ENCODE measurements at places on chromosomes 16 and 17. TPM values are rescaled to one million over a fixed set of nuclear protein-coding genes. Genes with fewer than 3 reads are reported as not detected.
A peak's percentile ranks its signal among the peaks of the same experiment; 100 is the strongest.

- H3K4me3 ChIP-seq = no peak overlapping the region
- H3K27ac ChIP-seq = no peak overlapping the region
- no peaks in the 10 kb centered on the region for H3K27me3 ChIP-seq
- H3K36me3 ChIP-seq = peaks cover 18% of the 10 kb centered on the region
- DNase-seq = no peak
These were observed 15.0 kb downstream of the PAFAH1B1 start for GRCh38 chr17:2608350-2608913.

The TSPOAP1 gene
- 34.0 TPM for total RNA-seq

GRCh38 chr16:27781981-27782880, 232.3 kb downstream of the KATNIP start:
- H3K4me1 ChIP-seq = peaks cover 66% of the 10 kb centered on the region
- no peak overlapping the region for H3K27ac ChIP-seq
- H3K36me3 ChIP-seq = peaks cover 24% of the 10 kb centered on the region

The SLC47A1 gene
- total RNA-seq = 202 TPM

- no peak overlapping the region for H3K27ac ChIP-seq
- peaks cover 84% of the 10 kb centered on the region for H3K36me3 ChIP-seq
- no peak for DNase-seq
- H3K4me1 ChIP-seq = peaks cover 59% of the 10 kb centered on the region
These were observed 19.0 kb downstream of the CENPX start for GRCh38 chr17:82003411-82004381.

- no peak for DNase-seq
- no peaks in the 10 kb centered on the region for H3K27me3 ChIP-seq
- H3K4me1 ChIP-seq = no peaks in the 10 kb centered on the region
- no peak overlapping the region for H3K4me3 ChIP-seq
- H3K36me3 ChIP-seq = no peaks in the 10 kb centered on the region
These were observed 504.9 kb upstream of the HSBP1 start for GRCh38 chr16:83302853-83303252.

The TBC1D3 gene
- total RNA-seq = not detected

- H3K4me3 ChIP-seq = no peak overlapping the region
- H3K27me3 ChIP-seq = no peaks in the 10 kb centered on the region
- peaks cover 8% of the 10 kb centered on the region for H3K36me3 ChIP-seq
- DNase-seq = no peak
- H3K4me1 ChIP-seq = no peaks in the 10 kb centered on the region
These were observed 17.4 kb upstream of the RAB11FIP4 start for GRCh38 chr17:31374094-31374447.

The CD19 gene
- 1.0 TPM for total RNA-seq

DNA sequence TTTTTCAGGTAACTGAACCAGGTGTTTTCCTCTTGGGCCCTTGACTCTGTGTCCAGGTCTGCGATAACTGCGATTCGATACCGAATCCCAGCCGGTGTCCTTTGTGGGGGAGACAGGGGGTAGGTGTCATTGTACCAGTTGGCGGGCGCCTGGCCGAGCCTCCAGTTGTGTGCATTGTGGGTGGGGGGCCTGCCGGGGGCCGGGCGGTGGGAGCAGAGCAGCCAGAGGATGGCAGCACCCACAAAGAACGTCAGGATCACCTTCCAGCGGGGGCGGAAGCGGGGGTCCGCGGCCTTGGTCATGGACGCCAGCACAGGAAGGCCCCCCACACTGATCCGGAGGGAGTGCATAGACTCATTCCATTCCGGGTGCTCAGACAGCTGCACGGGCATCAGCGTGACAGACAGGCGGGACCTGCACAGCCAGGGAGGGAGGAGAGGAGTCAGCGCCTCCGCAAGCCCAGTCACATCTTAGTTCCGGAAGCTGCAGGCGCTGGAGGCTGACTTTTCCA, 12.3 kb downstream of the CANT1 start:
- no peaks in the 10 kb centered on the region for H3K27me3 ChIP-seq
- no peak overlapping the region for H3K27ac ChIP-seq
- H3K4me3 ChIP-seq = no peak overlapping the region
- peaks cover 90% of the 10 kb centered on the region for H3K36me3 ChIP-seq
- peaks cover 25% of the 10 kb centered on the region for H3K4me1 ChIP-seq

- no peak overlapping the region for H3K4me3 ChIP-seq
- H3K4me1 ChIP-seq = peaks cover 47% of the 10 kb centered on the region
- DNase-seq = no peak
- peaks cover 76% of the 10 kb centered on the region for H3K36me3 ChIP-seq
These were observed 29.1 kb downstream of the CIBAR2 start for GRCh38 chr16:85083051-85083639.

DNA sequence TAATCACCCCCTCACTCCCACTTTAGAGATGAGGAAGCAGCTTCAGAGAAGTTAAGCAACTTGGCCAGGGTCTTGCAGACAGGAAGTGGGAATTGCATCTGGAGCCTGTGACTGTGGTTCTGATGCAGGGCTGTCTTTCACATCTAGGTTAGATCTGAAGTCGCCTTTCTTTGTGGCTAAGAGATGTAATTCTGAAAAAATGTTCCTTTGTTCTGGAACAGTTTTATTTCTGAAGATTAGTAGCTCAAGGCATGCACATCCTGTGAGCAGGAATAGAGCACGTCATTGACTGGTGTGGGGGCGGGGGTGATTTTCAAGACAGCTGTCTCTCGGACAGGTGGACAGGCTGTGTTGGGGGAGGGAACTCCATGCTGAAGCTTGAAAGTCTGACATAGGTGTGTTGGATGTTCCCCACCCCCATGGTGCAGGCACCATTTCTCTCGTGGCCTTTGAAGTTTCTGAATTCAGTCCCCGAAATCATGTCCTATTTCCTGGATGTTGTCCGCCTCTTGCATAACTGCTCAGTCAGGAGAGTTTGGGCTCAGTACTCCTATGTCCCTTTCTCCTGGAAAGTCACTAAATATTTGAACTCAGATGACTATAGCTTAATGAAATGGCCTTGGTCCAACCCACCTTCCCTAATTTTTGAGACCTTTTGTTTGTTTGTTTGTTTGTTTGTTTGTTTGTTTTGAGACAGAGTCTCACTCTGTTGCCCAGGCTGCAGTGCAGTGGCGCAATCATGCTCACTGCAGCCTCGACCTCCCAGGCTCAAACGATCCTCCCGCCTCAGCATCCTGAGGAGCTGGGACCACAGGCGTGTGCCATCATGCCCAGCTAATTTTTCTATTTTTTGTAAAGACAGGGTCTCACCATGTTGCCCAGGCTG, 21.0 kb upstream of the HERPUD1 start:
- peak overlapping the region; percentile 12 for H3K27ac ChIP-seq
- DNase-seq = no peak
- no peak overlapping the region for H3K4me3 ChIP-seq
- no peaks in the 10 kb centered on the region for H3K27me3 ChIP-seq

The KRTAP2-1 gene
- not detected for total RNA-seq

- no peak overlapping the region for H3K27ac ChIP-seq
- H3K27me3 ChIP-seq = peaks cover 3% of the 10 kb centered on the region
- no peak for DNase-seq
- no peak overlapping the region for H3K4me3 ChIP-seq
- no peaks in the 10 kb centered on the region for H3K36me3 ChIP-seq
- H3K4me1 ChIP-seq = peaks cover under 1% of the 10 kb centered on the region
These were observed 4.1 kb upstream of the MPO start for GRCh38 chr17:58284613-58285421.

DNA sequence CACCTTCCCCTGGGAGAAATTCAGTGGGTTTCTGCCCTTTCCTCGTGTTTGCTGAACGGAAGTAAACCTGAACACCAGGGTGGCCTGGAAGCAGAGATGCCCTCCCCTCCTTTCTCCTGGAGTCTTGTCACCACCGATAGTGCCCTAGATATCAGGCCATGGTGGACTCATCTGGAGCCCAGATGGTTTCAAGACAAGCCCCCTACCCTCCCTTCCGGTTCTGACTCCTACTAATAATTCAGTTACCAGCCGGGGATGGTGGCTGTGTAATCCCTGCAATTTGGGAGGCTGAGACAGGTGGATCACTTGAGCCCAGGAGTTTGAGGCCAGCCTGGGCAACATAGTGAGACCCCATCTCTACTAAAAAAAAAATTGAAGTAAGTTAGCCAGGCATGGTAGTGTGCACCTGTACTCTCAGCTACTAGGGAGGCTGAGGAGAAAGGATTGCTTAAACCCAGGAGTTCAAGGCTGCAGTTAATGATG, 2.4 kb downstream of the ZNF469 start:
- no peak overlapping the region for H3K4me3 ChIP-seq
- peaks cover 18% of the 10 kb centered on the region for H3K36me3 ChIP-seq
- peaks cover 68% of the 10 kb centered on the region for H3K4me1 ChIP-seq
- no peak for DNase-seq
- H3K27me3 ChIP-seq = peaks cover 23% of the 10 kb centered on the region

- H3K4me1 ChIP-seq = peaks cover 22% of the 10 kb centered on the region
- peak overlapping the region; percentile 87 for H3K4me3 ChIP-seq
- H3K27me3 ChIP-seq = no peaks in the 10 kb centered on the region
- H3K36me3 ChIP-seq = peaks cover 3% of the 10 kb centered on the region
- peak overlapping the region; percentile 99 for H3K27ac ChIP-seq
These were observed 1.0 kb downstream of the WSB1 start for GRCh38 chr17:27294689-27295630.

GRCh38 chr16:84947022-84947421, 64.3 kb downstream of the ZDHHC7 start:
- H3K27me3 ChIP-seq = no peaks in the 10 kb centered on the region
- H3K36me3 ChIP-seq = no peaks in the 10 kb centered on the region
- no peak for DNase-seq
- no peak overlapping the region for H3K27ac ChIP-seq

- H3K4me3 ChIP-seq = no peak overlapping the region
- H3K4me1 ChIP-seq = no peaks in the 10 kb centered on the region
- H3K36me3 ChIP-seq = peaks cover 16% of the 10 kb centered on the region
- no peak for DNase-seq
- no peaks in the 10 kb centered on the region for H3K27me3 ChIP-seq
These were observed 339.4 kb downstream of the XYLT1 start for GRCh38 chr16:17131351-17131750.

DNA sequence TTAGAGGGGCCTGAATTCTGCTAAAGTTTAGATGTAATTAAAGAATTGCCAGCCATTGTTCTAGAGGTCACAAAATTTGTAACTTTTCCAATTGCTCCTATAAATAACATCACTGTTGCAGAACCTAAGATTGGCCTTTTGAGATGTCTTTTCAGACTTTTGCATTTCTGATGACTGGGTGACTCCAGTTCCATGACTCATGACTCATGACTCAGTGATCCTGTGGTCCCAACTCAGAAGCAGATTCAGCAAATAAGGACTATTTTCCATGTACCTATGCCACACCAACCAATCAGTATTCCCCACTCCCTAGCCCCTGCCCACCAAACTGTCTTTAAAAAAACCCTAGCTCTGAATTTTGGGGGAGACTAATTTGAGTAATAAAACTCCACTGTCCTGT, 740.9 kb downstream of the CDH8 start:
- H3K36me3 ChIP-seq = no peaks in the 10 kb centered on the region
- no peak for DNase-seq
- no peak overlapping the region for H3K27ac ChIP-seq
- H3K4me3 ChIP-seq = no peak overlapping the region
- no peaks in the 10 kb centered on the region for H3K4me1 ChIP-seq
- H3K27me3 ChIP-seq = no peaks in the 10 kb centered on the region

The KCNJ18 gene
- not detected for total RNA-seq

DNA sequence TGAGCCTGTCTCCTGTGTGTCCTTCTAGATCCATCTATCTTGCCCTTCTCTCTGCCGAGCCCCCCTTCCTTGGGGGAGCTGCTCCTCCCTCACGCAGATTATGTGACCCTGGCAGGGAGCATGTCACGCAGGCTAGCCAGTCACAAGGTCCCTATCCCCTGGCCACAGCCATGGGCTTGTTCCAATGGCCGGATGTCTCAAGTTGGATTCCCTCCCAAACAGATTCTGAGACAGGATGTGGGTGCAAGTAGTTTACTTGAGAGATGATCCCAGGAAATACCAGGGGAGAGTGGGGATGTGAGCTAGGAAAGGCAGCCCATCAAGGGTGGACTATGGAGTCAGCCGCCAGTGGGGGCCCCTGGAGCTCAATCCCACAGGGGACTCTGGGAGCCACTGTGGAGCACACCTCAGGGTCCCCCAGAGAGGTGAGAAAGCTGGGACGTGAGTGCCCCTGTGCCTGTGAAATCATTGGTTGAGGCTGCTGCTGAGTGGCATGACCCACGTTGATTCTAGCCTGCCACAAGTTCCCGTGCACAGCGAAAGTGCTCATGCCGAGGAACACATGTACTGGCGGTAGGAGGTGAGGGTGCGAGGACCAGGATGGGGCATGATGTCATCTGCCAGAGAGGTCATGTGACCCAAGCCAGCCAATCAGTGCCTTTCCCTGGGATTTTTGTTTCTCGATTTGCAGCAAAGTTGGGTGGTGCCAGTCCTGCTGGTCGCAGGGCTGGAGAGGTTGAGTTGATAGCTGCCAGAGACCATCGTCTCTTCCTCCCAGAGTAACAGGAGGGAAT, 6.4 kb upstream of the CRISPLD2 start:
- H3K36me3 ChIP-seq = no peaks in the 10 kb centered on the region
- H3K27ac ChIP-seq = no peak overlapping the region
- no peak overlapping the region for H3K4me3 ChIP-seq
- no peaks in the 10 kb centered on the region for H3K27me3 ChIP-seq
- DNase-seq = no peak

- peaks cover 28% of the 10 kb centered on the region for H3K27me3 ChIP-seq
- no peak within 1 kb of the TSS for H3K27ac ChIP-seq
- peak within 1 kb of the TSS; percentile 22 for H3K4me3 ChIP-seq
- no peaks in the 10 kb centered on the region for H3K36me3 ChIP-seq
These were observed at the start of gene GPR139 for GRCh38 chr16:20073203-20074098. Gene GPR139, minus strand, starts transcription at chr16:20073890. Its CDS starts 274 bp downstream, at chr16:20073616.

GRCh38 chr16:724188-725040, 1.8 kb downstream of the CCDC78 start:
- no peak overlapping the region for H3K27ac ChIP-seq
- H3K27me3 ChIP-seq = no peaks in the 10 kb centered on the region
- H3K4me1 ChIP-seq = peaks cover 77% of the 10 kb centered on the region
- DNase-seq = no peak
- H3K36me3 ChIP-seq = peaks cover 46% of the 10 kb centered on the region
- no peak overlapping the region for H3K4me3 ChIP-seq
